Stimulated activated CD4-positive, alpha-beta T cell treated with anti-CD3 and anti-CD28 coated beads, Interleukin-12 subunit alpha, Interleukin-12 subunit beta, amount 100 ng/mL, for 24 hours (primary cell): ENCODE measurements at places on chromosomes 11 and 22.

DNA sequence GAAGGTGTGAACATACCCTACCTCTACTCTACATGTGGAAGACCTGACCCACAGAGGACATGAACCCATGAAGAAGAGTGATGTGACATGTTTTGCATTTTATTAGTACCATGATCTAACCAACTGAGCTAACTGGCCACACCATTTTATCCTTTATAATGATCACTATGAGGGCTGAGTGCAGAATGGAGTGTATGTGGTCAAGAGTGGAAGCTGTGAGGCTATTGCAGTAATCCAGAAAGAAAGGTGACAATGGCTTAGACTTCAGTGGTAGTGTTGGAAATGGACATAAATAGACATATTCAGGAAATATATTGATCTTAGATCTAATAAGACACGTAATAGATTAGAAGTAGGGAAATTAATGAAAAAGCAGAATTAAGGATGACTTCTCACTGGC is 3.8 kb downstream of the SRSF8 start:
- DNase-seq: no peak

DNA sequence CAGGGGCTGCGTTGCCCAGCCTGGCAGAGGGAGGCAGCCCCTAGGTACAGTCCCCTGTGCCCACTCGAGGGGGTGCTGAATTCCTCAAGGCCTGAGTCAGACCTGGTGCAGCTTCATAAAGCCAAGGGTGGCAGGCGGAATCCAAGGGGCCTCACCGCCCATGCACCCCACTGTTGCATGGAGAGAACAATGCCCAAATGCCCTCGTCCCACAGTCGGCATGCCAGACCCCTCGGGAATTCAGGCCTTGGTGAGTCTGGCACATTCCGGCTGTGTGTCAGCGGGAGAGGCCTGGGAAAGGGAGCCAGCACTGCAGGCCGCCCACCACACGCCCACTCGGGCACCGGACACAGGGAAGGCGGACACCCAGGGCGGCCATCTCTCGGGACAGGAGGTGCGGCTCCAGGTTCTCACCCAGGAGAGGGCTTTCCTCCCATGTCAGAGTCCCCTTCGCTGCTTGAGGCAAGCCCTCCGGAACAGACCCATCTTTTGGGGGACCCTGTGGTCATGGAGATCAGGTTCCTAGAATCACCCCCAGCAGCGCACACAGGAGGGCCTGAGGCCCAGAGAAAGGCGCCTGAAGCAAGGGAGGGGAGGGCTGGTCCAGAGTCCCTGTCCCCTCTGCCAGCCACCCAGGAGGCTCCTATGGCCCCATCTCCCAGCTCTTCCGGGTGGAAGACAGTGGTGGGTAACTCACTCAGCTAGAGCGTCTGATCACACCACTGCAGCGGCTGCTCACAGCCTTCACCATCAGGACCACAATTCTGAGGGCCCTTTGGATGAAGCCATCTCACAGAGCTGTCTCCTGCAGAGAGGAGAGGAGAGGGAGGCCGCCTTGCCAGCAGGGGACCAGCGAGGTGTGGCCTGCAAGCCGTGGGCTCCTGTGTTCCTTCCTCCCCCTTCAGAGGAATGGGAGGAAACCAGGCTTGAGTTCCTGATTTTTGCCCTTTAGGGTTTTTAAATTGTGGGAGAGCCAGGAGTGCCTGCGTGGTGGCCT is 31.6 kb upstream of the KCNQ1OT1 start:
- DNase-seq: no peak

DNA sequence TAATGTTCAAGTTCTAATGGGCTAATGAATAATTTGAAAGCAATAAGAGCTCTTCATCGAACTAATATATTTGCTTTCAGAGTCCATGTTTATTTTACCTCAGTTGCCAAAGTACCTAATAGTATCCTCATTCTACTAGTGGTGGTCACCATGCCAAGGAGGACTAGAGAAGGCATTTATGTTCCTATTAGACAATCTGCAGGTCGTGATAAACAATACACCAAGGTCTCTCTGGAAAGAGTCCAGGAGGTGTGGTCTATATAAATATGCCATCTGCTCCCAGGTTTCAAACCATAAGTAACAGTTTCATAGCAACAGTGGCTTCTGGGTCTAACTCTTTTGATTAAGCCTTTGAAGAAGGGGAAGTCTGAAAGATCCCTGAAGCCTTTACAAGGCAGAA is 42.9 kb downstream of the ARFGAP3 start:
- DNase-seq: no peak

DNA sequence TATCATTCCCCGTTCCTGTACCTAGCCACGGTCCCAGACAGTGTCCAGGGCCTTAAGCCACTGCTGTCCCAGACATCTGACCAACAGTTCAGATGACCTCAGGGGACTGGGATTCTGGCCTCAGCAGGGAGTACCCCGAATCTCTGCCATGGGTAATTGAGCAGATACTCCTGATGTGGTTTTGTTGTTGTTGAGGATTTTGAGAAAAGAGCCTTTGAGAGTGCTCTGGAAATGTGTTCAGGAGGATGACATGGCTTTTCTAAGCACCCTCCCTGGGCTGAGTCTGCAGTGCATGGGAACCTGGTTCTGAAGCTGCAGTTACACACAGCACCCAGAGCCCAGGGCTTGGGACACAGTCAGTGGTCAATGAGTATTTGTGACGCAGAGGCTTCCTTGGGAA is 30.4 kb downstream of the ADAMTS15 start:
- DNase-seq: no peak

GRCh38 chr11:69674267-69674885 is 777 bp downstream of the LTO1 start:
- DNase-seq: no peak

GRCh38 chr11:29448246-29448877 is 568.5 kb downstream of the KCNA4 start:
- DNase-seq: no peak

- DNase-seq: no peak
Observed at GRCh38 chr11:26767060-26767459, 45.2 kb upstream of the SLC5A12 start.

DNA sequence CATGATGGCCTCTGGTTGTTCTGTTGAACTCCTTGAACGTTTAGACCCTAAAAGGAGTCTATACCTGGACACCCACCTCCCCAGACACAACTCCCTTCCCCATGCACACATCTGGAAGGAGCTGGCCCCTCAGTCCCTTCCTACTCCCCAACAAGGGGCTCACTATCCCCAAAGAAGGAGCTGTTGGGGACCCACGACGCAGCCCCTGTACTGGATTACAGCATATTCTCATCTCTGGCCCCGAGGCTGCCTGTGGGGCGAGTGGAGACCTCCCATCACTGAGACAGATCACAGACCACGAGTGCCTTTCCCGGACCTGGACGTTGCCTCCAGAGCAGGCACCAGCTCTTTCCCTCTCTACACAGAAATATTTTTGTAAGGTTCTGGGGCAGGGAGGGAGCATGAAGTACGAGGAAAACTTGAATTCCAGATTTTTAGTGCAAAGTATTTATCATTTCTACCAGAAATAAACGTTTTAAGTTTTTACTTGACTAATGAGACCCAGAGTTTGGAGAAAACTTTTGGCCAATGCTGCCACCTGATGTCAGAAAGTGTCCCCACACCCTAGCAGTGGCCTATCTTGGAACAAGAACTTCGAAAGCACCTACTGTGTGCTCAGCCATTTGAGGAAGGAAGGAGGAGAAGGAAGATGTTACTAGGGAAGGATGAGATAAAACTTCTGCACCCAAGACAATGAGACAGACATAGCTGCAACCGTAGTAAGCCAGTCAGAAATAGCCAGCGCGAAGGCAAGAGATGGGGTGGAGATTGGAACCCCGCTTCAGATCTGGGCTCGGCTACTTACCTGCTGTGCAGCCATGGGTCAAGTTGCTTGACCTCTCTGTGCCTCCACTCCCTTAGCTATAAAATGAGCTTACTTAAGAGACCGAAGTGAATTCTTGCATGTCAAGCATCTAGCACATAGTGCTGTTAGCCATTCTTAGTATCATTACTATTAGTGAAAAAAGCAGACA is 10.2 kb upstream of the POU2F3 start:
- DNase-seq: no peak

GRCh38 chr11:122229078-122229477 is 113.1 kb upstream of the BLID start:
- DNase-seq: no peak

- DNase-seq: no peak
Observed at GRCh38 chr11:107392611-107393010, 65.0 kb downstream of the CWF19L2 start.

- DNase-seq: no peak
Observed at GRCh38 chr22:21446128-21446826, 20.9 kb upstream of the TMEM191C start.

- no peak for DNase-seq
Observed at GRCh38 chr22:47297261-47298016, 535.0 kb downstream of the TBC1D22A start.

GRCh38 chr11:110478410-110478809 is 48.7 kb downstream of the FDX1 start:
- DNase-seq: no peak

DNA sequence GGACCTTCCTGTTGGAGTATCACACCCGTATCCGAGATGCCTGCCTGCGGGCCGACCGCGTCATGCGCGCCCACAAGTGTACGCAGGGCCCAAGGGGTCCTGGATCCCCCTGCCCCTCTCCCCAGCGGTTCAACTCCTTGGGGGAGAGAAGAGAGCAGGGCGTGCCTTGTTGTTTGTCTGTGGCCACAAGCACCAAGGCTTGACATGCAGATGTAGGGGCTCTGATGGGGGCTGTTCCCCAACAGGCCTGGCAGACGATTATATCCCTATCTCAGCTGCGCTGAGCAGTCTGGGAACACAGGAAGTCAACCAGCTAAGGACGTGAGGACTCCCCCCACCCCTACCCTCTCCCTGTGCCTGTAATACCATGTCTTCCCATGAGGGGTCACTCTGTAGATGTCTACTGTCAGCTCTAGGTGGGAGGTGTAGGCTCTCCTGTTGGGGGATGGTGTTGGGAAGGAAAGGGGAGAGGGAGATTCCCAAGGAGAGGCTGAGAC is 6.8 kb downstream of the CFL1 start:
- DNase-seq: no peak

DNA sequence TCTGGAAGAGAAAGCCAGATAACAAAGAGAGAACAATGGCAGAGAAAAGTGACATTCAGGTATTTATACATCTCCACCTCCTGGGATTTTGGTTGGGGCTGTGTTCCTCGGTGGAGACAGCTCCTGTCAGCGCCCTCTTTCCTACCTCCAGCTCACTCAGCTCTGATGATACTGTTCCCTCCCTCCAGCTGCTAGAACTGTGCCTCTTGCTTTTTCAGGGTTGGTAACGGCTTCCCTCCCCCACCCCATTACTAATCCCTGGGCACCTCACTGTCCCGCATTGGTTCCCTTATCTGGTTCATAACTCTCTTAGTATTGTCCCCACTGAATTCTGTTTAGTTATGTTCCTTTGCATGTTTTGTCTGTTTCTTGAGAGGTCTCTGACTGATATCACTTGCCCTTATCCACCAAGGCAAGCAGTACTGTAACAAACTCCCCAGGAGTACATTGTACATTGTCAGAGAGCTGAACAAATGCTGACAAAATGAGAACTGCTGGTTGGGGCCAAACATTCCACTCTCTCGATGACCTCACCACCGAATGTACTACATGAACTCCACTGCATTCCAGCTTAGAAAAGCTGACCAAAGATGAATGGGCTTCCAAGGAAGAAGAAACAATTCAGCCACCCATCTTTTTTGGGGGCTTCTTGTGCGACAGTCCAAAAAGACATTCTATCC is 5.7 kb upstream of the FBXO3 start:
- DNase-seq: no peak

DNA sequence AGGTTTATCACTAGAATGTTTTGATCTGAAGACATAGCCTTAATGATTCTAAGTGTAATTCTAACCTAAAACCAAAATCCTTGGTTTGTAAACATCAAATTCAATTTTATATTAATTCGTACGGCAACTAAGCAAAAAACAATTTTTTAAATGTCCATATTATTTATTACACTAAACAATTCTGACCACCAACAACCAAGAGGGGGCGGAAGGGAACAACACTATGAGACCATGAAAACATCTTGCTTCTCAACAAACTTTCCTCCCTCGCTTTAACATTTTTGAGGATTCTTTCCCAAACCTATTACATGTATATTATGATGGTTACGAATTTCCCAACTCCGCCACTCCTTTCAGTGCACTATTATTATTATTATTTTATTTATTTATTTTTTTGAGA is 6.5 kb upstream of the UCP2 start:
- no peak for DNase-seq

DNA sequence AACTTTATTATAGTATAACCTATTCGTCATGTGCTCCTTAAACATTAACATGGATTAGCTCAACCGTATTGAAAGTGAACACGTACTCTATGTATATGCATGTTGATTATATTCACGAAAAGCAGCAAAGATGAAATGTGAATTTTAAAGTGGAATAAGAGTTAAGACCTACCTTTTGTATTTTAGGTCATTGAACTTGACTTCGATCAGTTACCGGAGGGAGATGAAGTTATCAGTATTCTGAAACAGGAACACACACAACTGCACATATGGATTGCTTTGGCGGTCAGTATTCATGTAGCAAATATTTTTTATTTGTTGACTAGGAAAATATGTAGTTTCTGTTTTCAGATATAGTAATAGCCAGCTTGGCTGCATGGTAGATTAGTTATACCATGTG is 1.4 kb downstream of the CTR9 start:
- DNase-seq: no peak

GRCh38 chr22:45338795-45339194 is 29.1 kb downstream of the FAM118A start:
- DNase-seq: no peak

GRCh38 chr11:59172345-59173079 is 580 bp downstream of the DTX4 start:
- DNase-seq: no peak

- DNase-seq: no peak
Observed at GRCh38 chr11:34349882-34350281, 7.9 kb downstream of the ABTB2 start.

- peak; percentile 46 for DNase-seq
Observed at GRCh38 chr22:17742527-17742902, 31.8 kb downstream of the BID start.

DNA sequence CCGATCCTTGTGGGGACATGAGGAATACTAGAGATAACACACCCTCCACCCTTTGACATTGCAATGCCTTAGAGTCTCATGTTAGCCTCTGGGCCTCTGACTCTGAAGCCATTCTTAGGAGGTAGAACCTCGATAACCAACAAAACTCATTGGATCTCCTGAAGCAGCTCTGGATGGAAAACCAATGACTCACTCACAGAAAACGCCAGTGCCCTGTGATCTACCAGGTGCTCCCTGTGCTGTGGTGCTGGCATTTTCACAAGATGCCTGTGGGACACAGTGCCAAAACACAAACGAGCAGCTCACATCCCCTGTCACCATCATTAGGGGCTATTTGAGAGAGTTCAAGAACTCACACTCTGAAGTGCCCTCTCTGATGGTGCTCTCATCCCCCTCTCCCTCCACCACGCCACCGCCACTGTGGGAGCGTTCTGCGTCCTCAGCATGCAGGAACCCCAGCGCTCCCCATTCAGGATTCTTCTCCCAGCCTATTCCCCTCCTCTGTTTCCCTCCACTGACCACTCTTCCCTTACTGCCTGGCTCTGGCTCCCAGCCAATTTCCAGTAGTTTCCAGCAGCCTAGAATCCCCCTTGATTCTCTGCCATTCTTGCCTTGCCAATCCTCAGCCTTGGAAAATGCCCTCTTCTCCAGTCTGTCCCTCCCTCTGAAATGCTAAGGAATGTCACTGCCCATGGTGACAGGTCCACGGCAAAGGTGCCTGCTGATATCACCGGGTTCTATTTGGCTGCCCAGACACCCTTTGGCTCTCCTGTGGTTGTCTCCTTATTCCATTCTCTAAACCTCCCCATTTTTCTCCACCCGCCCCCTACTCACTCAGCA is 4.7 kb upstream of the POLD4 start:
- no peak for DNase-seq

GRCh38 chr11:43962383-43963278 is 20.2 kb downstream of the C11orf96 start:
- DNase-seq: no peak
